Esophagus squamous epithelium (tissue), 5 donors: ENCODE measurements at places on chromosomes 2 and 18.

DNA sequence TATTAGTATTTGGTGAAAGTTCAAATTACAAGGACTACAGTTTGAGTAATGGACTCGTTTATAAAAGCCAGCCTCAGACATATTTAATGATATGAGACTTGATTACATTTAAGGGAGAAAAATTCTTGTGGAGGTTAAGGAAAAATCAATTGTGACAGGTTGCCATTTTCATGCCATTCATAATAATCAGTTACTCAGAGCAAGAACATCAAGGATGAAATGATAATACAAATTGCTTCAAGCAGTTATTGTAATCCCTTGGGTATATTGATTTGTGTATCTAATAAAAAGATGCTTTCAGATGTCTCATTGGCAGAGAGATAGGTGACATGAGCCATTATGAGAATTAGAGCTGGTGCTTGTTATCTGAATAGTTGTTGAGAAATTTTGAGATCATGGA is 153.6 kb downstream of the ATP9B start:
- no peak for DNase-seq

DNA sequence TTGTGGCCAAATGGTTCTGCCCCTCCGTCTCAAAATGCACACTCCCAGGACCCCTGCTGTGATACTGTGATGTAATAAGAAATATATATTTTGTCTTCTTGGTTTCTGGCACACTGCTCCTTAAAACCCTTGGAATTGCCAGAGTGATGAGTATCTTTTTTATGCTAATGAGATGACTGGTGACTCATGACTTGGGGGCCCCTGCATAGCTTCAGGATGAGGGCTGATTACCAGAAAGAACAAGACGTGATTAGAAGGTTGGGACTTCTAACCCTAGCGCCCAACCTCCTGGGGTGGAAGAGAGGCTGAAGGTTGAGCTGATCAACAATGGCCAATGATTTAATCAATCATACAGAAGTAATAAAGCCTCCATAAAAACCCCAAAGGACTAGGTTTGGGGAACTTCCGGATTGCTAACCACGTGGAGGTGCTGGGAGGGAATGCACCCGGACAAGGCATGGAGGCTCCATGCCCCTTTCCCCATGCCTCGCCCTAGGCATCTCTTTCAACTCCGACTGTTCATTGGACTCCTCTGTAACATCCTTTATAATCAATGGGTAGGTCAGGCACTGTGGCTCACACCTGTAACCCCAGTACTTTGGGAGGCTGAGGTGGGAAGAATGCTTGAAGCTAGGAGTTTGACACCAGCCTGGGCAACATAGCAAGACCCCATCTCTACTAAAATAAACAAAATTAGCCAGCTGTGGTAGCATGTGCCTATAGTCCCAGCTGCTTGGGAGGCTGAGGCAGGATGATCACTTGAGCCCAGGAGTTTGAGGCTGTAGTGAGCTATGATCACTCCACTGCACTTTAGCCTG is 89.1 kb downstream of the HS1BP3 start:
- no peak for DNase-seq

- DNase-seq: no peak
Measured at GRCh38 chr2:140506606-140507005, 1624.2 kb downstream of the LRP1B start.

DNA sequence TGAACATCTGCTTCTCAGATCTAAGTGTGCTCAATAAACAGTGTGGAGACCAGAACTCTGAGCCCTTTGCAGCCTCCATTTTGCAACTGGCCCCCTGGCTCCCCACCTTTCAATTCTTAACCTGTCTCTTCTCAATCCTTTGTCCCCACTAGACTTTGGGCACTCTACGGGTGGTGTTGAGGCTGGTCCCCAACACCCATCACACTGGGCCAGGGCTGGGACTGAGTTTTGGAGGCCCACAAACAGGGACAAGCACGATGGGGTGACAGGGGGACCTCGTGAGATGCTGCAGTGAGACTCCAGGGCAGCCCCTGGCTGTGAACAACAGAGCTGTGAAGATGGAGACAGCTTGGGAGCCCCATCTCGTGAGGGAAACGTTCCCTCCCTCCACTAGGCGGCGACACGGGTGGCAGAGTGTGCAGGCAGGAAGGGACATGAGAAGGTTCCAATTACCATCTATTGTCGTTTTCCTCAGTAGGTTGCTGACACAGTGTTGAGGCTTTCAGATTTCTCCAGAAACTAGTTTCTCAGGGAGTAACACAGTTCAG is 1.2 kb downstream of the ANKMY1 start:
- DNase-seq: no peak

DNA sequence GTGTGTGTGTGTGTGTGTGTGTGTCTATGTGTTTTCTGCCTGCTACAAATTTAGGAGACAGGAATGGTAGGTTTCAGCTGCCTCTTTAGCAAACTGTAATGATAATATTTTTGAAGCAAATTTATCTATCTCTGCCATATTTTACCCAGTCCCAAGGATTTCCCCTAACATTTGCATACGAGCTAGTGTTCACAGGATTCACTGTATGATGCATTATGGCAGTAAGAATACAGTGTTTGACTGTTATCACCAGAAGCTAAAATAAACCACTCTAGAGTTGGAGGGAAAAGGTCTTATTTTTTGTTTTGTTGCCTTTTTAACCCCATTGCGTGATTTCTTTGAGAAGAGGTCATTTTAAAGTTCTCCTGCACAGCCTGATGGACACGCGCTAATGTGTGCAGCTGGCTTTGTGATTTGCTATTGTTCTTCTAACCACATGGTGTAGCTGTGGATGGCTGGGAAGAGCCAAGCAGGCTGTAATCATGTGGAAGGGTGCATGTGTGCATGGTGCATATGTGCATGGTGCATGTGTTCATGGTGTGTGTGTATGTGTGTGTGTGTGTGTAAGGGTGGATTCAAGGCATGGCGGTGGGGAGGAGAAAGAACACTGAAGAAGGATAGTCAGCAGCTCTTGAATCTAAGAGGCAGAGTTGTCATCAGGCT is 62.4 kb downstream of the PLB1 start:
- no peak for DNase-seq

DNA sequence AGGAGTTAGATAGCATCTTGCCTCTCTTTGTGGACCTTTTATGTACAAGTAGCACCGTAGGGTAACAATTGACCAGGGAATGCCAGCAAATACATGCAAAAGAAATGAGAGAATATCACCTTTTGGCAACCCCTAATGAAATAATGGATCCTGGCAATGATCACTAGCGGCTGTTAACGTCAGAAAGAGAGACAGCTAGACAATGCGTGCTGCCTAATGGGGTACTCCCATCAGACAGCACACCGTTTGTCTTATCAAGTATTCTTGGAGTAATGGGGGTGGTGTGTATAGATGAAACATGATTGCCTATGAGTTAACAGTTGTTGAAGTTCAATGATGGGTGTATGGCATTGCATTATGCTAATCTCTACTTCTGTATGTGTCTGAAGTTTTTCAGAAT is 1.6 kb downstream of the ELAC1 start:
- DNase-seq: no peak

DNA sequence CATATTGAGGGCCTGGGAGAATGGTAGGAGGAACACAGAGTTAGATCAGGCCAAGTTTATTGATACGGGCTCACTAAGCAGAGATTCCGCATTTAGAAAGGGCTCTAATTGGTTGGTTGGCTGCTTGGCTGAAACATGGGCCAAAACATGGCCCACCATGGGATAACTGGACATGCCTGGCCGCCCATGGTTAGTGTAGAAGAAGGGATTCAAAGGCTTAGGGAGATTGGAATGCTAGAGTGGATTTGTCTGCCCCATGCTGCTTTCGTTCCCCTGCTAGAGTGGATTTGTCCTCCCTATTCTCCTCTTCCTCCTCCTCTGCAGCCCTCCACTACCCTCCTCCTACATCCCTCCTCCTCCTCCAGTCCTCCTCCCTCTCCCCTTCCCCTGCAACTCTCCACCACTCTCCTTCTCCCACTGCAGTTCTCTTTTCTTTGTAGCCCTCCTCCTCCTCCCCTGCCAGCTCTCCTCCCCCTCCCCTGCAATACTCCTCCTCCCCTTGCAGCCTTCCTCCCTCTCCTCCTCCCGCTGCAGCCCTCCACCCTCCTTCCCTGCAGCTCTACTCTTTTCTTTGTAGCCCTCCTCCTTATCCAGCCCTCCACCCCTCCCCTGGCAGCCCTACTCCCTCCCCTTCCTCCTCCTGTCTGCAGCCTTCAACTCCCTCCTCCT is 17.2 kb downstream of the BOK start:
- no peak for DNase-seq

- DNase-seq: no peak
Measured at GRCh38 chr2:54551123-54551756, 95.1 kb downstream of the SPTBN1 start.

DNA sequence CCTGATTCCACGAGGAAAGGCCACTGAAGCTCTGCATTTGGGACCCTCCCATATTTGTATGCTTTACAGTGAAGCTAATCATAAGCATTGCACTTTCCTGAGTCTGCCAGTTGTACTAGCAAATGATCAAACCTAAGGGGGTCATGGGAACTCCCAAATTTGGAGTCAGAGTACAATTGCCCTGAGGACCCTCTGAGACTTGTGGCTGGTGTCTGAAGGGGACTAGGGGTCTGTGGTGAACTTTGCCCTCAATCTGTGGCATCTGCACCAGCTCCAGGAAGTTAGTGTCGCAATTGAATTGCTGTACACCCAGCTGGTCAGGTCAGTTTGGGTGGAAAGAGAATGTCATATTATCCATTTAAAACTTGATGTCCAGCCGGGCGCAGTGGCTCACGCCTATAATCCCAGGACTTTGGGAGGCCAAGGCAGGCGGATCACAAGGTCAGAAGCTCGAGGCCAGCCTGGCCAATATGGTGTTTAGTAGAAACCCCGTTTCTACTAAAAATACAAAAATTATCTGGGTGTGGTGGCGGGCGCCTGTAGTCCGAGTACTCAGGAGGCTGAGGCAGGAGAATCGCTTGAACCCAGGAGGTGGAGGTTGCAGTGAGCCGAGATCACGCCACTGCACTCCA is 18.1 kb downstream of the SOWAHC start:
- no peak for DNase-seq

GRCh38 chr2:160283675-160284074 is 83.6 kb upstream of the ITGB6 start:
- no peak for DNase-seq

- no peak for DNase-seq
Measured at GRCh38 chr2:109232909-109233308, 103.9 kb downstream of the SH3RF3 start.

- DNase-seq: no peak
Measured at GRCh38 chr2:36698993-36699392, 2.5 kb downstream of the VIT start.

DNA sequence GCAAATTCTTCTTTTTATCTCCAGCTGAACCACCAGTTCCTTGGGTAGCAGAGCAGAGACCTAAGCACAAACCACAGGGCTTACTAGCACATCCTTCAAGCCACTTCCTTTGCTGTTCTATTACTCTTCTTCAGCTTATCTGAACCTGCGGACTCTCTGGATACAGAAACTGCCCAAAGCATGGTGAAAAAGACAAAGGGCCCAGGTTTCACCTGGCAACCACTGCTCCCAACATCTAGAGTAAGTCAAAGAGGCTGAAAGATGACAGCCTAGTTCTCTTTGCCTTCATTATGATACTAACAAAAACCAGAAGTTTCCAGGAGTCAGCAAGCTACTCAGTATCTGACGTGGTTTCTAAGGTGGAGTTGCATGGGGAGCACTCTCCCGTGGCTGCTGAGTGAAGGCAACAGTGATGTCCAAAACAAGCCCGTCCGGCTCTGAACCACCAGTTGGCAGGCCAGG is 43.4 kb downstream of the KANSL3 start:
- no peak for DNase-seq

DNA sequence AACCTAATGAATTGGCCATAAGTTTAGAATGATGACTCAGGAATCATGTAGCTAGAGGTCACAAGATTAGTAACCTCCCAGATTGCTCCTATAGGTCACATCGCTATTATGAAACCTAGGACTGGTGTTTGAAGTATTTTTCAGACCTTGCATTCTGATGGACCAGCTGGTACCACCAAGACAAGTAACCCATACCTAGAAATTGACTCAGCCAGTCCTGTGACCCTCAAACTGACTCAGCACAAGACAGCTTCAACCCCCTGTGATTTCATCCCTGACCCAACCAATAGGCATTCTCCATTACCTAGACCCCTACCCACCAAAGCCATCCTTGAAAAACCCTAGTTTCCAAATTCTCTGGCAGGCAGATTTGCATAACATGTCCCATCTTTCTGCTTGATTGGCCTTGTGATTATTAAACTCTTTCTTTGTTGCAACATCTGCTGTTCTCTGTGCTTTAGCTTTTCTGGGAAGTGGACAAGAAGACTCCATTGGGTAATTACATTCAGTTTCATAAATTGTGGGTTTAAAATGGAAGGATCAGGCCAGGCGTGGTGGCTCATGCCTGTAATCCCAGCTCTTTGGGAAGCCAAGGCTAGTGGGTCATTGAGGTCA is 254.9 kb downstream of the IRS1 start:
- DNase-seq: no peak

DNA sequence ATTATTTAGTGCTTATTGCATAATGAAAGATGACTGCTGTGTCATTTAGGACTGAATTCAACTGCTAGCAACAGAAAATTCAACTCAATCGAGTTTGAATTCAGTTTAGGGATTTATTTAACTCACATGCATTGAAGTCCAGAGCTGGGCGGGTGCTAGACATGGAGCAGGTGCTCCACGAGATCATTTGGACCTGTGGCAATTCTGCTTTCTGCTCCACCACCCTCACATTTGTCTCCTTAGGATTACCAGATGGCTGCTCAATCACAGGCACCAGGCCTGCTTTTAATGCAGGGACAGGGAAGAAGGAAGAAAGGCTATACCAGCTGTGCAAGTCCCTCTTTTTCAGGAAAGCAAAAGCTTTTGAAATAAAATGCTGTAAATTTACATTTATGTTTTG is 572.9 kb upstream of the SLC8A1 start:
- DNase-seq: no peak

GRCh38 chr2:233273120-233273519 is 21.6 kb downstream of the ATG16L1 start:
- DNase-seq: no peak

DNA sequence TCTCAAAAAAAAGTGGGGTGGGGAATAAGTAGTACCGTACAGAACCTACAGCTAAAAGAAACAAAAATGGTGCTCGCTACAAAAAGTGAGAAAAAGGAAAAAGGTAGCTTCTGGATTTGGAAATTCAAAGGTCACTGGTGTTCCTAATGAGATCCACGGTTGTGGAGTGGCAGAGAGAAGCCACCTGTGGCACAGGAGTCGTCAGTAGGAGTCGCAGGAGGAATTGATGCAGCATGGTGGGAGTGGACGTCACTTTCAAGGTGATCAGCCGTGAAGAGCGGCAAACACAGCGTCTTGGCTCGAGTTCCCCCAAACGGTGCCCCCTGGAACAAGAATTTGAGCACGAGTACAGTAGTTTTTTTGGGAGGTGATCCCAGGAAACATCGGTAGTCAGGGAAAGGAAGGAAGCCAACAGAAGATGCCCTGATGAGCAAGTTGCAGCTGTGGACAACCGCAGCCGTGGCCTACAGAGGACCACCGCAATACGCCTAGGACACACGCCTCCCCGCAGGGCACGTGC is 1.4 kb upstream of the TTL start:
- no peak for DNase-seq

- no peak for DNase-seq
Measured at GRCh38 chr2:200538139-200538538, 12.1 kb downstream of the SGO2 start.

- no peak for DNase-seq
Measured at GRCh38 chr18:12422936-12423335, 15.2 kb downstream of the PRELID3A start.
